Effector memory CD4-positive, alpha-beta T cell (primary cell): ENCODE measurements at places on chromosomes 11 and 22.

- no peak for DNase-seq
Measured at GRCh38 chr22:46958658-46959057, 196.2 kb downstream of the TBC1D22A start.

GRCh38 chr11:3952715-3953114, 97.3 kb downstream of the STIM1 start:
- DNase-seq, result no peak

DNA sequence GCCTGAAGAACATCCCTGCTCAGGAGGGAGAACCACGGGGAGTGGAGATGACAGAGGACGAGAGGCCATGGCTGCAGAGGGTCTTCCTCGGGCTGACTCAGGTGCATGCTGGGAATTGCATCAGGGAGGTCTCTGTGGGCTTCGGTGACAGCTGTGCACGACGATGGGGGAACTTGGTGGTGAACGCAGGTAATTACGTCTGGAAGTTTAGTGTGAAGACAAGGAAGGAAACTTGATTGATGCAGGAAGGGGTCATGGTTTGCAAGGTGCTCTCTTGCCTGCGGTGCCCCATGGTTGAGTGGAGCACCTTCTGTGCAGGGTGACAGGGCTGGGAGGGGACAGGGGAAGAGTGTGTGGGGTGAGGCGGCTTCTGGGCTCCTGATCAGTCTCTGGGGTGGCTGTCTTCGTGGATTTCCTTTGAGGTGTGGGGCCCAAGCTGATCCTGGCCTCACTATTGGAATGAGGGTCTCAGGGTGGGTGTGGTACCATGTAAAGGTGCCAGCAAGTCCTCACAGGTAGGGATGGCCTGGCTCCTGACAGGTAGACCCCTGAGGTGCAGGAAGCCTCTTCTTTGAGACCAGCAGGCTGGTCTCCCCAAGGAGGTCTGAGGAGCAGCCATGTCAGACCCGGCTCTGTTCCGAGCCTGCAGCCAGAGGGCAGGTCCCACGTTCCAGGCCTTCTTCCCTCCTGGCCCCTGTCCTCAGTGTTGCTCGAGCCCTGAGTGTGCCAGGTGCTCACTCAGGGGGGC, 1020.1 kb downstream of the TBC1D22A start:
- DNase-seq, result no peak

- DNase-seq, result no peak
Measured at GRCh38 chr22:48794906-48795305, 1032.8 kb downstream of the BRD1 start.

GRCh38 chr22:35172442-35172841, 84.9 kb upstream of the HMGXB4 start:
- no peak for DNase-seq

DNA sequence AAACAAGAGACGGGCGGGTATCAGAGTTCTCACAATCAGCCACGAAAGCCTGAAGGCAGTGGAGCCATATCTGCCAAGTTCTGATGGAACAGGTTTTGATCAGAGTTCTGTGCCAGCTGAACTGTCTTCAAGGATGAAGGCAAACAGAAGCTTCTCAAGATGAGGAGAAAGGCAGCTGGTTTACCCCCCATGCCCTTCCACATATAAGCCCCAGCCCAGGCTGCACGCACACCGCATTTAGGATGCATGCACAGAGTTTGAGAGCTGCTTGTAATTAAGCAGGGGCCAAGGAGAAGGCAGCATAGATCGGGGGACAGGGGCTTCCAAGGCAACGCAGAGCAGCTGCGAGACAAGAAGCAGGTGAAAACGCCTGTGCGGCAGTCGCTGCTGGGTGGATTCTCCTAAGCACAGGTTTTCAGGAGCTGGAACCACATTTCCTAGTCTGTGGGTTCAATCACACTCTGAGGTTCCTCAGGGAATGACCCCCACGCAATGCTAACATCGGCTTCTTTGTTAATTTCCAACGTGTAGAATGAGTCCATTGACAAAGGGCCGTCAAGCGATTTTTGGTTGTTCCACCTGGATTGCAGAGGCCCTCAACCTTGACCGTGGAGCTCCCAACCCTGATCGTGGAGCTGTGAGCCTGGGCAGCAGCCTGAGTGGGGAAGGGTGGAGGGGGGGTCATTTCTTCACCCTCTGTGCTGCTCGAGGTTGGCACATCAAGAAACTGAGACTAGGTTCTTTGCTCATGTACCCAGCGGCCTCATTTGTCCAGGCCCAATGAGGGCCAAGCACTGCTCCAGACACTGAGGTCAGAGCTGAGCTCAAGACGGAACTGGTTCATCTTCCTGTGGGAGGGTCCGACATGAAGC, 81.7 kb upstream of the SHISAL1 start:
- no peak for DNase-seq

GRCh38 chr11:93396316-93396715, 65.8 kb downstream of the DEUP1 start:
- no peak for DNase-seq

DNA sequence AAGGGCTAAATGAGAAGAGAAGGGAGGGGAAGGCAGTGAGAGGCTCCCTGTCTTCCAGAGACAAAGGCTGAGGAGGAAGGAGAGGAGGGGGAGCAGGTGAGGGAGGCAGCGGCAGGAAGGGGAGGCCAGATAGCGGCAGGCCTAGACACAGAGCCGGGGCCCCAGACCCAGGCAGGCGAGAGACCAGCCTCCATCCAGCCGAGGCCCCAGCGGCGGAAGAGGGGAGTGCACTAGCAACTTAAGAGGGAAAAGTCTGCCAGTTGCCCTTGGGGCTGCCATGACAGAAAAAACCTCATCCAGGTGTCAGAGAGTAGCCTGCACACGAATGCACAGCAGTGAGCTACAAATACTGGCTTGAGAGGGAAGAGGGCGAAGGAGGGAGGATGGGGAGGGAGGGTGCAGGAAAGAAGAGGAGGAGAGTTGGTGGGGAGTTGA, 46.7 kb downstream of the IGLL1 start:
- DNase-seq, result no peak

DNA sequence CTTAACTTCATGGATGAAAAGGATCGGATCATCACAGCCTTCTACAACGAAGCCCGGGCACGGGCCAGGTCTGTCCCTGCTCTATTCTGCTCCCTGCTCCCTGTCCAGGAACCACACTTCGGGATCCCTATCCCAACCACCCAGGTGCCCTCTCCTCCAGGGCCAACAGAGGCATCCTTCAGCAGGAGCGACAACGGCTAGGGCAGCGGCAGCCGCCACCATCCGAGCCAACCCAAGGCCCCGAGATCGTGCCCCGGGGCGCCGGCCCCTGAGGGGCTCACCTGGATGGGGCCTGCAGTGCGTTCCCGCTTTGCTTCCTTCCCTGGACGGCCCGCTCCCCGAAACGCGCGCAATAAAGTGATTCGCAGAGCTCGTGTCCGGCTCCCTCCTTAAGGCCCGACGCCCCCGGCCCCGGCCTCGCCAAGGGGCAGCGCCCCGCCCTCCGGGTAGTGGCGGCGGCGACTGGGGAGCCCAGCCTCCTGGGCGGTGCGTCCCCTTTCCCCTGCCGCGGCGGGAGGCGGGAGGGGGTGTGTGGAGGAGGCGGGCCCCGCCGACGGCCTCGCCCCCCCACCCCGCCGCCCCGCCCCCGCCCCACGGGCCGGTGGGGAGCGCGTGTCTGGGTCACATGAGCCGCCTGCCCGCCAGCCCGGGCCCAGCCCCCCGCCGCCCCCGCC, at the start of gene VEGFB:
TSS of gene VEGFB (plus strand) at position 672 of the 674 bp plus-strand sequence. CDS start 250 bp downstream, outside the sequence.
- peak; percentile 71 for DNase-seq

- no peak for DNase-seq
Measured at GRCh38 chr22:28462041-28462440, 217.6 kb downstream of the TTC28 start.

DNA sequence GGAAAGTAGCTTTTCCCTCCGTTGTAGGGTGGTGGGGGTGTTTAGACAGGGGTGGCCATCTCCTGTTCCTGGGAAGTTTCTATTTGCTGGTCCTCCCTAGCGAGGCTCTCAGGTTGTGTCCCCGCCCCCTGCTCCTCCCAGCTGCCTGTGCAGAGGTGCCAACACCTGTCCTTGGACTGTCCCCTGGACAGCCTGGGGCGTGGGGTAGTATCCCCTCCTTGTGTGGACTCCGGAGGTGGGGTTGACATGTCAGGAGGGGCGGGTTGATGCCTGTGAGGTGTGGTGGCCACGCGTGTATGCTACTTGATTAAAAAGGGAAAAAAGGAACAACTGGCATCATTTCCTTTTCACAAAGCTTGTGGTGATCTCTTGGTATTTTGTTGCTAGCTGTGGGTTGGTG, 14.3 kb upstream of the RANBP1 start:
- DNase-seq, result no peak

DNA sequence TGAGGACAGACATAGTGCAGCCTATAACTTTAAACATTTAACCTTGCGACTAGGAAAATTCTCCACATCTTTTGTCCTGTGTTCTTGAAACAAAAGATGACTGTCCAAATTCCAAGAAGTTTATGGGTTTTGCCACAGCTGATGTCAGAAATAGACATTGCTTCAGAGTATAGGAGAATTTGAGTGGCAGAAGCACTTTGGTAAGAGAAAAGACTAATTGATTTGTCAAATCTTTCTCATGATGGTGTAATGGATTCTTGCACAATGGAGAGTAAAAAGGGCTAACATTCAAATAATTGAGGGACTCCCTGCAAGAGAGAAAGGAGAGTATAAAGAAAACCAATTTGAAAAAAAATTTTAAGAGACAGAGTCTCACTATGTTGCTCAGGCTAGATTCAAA, 25.3 kb downstream of the C11orf58 start:
- DNase-seq, result no peak

- DNase-seq, result no peak
Measured at GRCh38 chr11:72551571-72551970, 117.2 kb upstream of the CLPB start.

- DNase-seq, result no peak
Measured at GRCh38 chr11:68780829-68781228, 29.5 kb upstream of the TESMIN start.
